ENCODE measurements at places on chromosomes 16 and 17.
A peak's percentile ranks its signal among the peaks of the same experiment; 100 is the strongest.

DNA sequence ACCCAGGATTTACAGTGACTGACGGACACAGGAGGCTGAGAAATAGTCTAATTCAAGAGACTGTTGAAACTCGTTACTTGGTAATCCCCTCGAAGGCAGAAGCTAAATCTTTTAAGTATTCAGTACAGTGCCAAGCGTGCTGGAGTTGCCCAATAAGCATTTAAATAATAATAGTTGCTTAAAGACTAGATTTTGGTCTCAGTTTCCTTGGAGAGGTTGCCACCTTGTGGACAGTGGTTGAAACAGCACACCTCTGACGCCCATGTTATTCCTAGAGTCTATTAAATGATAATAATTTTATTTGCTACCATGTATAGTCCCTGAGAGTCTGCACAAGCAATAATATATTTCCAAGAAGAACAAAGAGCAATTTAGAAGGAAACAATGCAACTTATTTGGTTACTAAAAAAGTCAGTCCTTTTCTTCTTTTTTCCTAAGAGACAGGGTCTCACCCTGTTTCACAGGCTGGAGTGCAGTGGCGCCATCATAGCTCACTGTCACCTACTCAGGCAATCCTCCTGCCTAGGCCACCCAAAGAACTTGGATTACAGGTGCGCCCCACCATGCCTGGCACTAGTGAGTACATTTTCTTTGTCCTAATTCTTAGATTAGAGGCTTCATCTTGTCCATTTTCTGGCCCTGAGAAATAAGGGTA is 138.0 kb upstream of the NUDT7 start:
- no peak overlapping the region for H3K27ac ChIP-seq
- H3K36me3 ChIP-seq = no peaks in the 10 kb centered on the region
- H3K27me3 ChIP-seq = peaks cover 13% of the 10 kb centered on the region

DNA sequence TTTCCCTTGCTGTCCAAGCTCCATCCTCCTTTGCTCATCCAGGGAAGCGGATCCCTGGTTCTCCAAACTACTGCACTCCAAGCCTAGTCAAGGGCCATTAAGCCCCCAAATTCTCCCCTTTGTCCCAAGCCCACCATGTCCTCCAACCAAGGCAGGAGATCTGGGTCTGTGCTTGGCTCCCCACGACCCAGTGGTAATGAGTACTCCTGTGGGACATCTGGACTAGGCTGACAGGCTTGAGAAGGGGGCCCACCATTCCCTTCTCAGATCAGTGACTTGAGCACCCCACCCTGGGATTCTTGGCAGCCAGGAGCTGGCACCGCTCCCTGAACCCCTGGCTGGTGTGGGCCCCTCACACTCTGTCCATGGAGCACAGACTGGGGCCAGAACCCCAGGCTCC is 17.1 kb downstream of the OSBPL7 start:
- no peaks in the 10 kb centered on the region for H3K36me3 ChIP-seq
- DNase-seq = no peak
- H3K4me1 ChIP-seq = no peaks in the 10 kb centered on the region

DNA sequence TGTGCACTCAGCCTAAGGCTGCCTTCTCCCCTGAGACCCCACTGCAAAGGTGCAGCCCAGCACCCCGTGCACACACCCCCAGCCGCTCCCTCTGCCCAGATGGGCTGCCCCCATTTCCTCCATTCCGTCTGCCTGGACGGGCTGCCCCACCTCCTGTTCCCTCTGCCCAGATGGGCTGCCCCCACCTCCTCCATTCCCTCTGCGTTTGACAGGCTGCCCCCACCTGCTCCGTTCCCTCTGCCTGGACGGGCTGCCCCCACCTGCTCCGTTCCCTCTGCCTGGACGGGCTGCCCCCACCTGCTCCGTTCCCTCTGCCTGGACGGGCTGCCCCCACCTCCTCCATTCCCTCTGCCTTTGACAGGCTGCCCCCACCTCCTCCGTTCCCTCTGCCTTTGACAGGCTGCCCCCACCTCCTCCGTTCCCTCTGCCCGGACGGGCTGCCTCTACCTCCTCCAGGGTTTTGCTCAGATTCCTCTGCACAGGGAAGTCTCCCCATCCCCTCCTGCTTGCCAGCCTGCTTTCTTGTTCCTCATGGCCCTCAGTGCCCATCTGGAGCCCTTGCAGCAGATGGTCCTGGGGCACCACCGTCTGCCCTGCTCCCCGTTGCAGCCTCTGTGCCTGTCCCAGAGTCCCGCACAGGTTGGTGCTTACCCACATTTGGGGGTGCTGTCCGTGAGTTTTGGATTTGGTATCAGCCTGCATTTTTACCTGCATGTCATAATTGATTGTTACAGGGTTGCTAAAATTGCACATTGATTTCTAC is 23.4 kb upstream of the IL17C start:
- no peak overlapping the region for H3K27ac ChIP-seq
- H3K4me3 ChIP-seq = no peak overlapping the region
- DNase-seq = no peak
- peaks cover 5% of the 10 kb centered on the region for H3K36me3 ChIP-seq
- H3K27me3 ChIP-seq = no peaks in the 10 kb centered on the region

DNA sequence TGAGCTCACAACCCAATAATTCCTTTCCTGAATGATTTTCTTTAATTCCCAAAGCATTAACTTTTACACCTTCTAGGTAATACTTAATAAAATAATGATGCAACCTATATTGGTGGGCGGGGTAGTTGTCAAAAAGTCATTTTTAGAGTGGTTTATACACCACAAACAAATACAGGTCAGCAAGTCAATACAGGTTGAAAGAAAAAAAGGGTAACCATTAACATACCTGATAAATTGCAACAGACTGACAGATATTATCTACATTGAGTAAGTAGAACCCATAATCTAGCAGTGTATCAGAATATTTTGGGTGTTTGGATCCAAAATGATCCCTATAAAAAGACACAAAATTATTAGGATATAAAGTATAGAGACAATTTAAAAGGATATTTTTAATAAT is 39.3 kb downstream of the CHCT1 start:
- no peaks in the 10 kb centered on the region for H3K27me3 ChIP-seq
- peaks cover 31% of the 10 kb centered on the region for H3K36me3 ChIP-seq
- H3K4me3 ChIP-seq = no peak overlapping the region
- no peaks in the 10 kb centered on the region for H3K4me1 ChIP-seq
- no peak for DNase-seq

DNA sequence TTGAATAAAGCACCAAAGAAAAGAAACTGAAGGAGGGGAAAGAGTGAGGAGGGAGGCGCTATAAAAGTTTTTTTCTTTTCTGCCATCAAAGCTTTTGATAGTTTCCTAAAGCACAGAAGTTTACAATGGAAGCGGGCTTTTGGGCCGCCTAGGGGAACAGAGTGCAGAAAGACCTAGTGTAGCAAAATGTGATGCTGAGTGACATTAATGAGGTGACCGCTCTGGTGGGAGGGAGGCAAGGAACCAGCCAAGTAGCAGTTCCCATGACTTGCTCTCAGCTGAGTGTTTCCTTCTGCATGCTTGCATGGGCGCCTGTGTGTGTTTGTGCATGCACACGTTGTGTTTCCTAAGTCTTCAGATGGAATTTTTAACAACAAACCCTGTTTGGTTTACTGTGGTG is 15.5 kb downstream of the MSI2 start:
- DNase-seq = no peak
- H3K27ac ChIP-seq = peak overlapping the region; percentile 84
- peak overlapping the region; percentile 73 for H3K4me3 ChIP-seq

- no peaks in the 10 kb centered on the region for H3K36me3 ChIP-seq
- peaks cover 35% of the 10 kb centered on the region for H3K27me3 ChIP-seq
- H3K4me3 ChIP-seq = no peak overlapping the region
- DNase-seq = no peak
- no peak overlapping the region for H3K27ac ChIP-seq
- peaks cover 23% of the 10 kb centered on the region for H3K4me1 ChIP-seq
Measured at GRCh38 chr17:78132084-78132676, 1.6 kb downstream of the TMC8 start.

- no peaks in the 10 kb centered on the region for H3K36me3 ChIP-seq
- H3K27ac ChIP-seq = no peak overlapping the region
- H3K4me3 ChIP-seq = peak overlapping the region; percentile 90
- no peaks in the 10 kb centered on the region for H3K27me3 ChIP-seq
- DNase-seq = no peak
Measured at GRCh38 chr17:82647593-82648164, 565 bp downstream of the WDR45B start.

DNA sequence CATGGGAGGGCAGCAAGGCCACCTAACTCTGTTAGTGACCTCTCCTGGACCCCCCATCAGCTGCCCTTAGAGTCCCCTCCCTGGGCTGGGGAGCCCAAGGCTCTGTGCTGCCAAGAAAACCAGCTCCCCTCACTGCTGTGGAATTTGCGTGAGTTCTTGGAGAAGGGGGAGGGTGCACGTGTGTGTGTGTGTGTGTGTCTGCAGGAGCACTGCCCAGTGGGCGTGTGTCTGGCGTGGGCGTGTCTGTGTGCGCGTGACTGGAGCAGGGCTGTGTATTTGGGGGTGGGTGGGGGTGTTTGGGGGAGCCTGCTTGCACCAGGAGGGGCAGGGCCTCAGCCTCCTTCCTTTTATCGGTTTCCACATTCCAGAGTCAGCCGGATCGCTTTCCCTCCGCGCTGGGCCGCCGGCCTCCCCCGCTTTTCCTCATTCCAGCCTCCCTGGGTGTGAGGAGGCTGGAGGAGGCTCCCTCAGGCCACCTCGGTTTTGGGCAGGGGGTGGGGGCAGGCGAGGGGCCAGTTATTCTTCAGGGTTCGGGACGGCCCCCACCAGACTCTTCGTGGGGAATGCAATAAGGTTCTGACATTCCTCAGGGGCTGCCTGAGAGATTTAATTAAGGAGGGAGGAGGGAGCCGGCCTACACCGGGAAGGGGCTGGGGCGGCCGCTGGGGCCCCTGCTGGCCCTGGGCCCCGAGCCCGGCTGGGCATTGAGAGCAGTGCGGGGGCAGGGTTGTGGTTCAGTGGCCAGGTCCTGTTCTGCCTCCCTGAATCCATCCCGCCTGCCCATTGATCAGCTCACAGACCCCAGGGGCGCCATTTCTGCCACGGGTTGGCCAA is 2.5 kb downstream of the VASN start:
- no peak overlapping the region for H3K4me3 ChIP-seq
- H3K4me1 ChIP-seq = peaks cover 8% of the 10 kb centered on the region
- no peak overlapping the region for H3K27ac ChIP-seq
- H3K27me3 ChIP-seq = peaks cover 11% of the 10 kb centered on the region

DNA sequence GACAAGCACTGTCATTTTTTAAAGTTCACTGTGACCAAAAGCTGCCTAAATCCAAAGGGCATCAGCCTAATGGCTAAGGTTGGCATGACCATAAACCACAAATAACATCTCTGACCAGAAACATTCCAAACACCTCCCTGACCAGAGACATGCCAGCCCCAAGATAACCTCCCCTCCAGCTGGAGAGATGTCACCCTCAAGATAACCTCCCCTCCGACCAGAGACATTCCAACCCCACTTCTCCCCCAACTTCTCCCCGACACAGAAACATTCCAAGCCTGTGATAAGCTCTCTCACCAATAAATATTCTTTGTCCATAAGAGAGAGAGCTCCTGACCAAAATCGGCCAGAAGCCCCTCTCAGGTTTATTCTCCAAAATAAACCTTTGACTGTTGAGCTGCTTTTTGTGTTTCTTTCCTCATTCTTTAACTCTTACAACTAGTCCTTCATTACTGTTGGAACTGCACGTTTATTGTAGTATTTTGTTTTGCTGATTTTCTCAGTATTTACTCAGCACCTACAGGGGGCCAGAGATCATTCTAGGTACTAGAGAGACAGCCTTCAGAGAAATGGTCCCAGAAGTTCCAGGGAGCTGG is 325.6 kb downstream of the SLC39A11 start:
- H3K36me3 ChIP-seq = peaks cover 12% of the 10 kb centered on the region
- DNase-seq = no peak
- no peak overlapping the region for H3K27ac ChIP-seq

GRCh38 chr16:88811769-88812512 is at the start of gene APRT:
TSS of gene APRT (minus strand) at chr16:88811928. CDS start at chr16:88811899, 29 bp downstream.
- peaks cover 16% of the 10 kb centered on the region for H3K27me3 ChIP-seq
- H3K27ac ChIP-seq = peak within 1 kb of the TSS; percentile 96
- DNase-seq = peak; percentile 98
- no peaks in the 10 kb centered on the region for H3K36me3 ChIP-seq
- H3K4me1 ChIP-seq = peaks cover 26% of the 10 kb centered on the region

DNA sequence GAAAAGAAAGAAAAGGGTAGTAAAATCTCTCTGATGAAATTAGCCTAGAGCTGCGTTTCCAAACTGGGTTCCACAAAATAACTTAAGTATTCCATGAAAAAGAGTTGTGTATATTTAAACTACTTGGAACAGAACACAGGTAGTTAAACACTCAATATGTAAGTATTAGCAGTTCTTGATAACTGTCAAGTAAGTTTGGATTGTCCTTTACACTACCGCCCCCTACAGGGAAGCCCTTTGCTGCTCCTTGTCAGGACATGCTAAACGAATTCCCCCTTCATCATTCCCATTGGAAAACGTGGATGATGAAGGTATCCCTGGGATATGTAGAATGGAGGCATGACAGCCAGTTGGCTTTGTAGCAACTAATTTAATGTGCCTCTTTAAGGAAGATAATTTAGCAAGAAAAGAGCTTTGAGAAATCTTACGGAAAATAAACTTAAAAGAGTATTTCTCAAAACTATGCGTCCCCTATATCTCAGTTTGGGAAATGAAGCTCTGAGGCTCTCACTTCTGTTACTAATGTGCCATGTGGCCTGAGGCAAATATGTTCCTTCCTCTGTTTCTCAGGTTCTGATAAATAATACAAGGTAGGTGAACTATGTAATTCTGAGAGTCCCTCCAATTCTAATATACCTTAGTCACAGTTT is 18.8 kb downstream of the NCBP3 start:
- peak; percentile 59 for DNase-seq
- H3K36me3 ChIP-seq = no peaks in the 10 kb centered on the region
- H3K4me3 ChIP-seq = no peak overlapping the region
- no peaks in the 10 kb centered on the region for H3K4me1 ChIP-seq

DNA sequence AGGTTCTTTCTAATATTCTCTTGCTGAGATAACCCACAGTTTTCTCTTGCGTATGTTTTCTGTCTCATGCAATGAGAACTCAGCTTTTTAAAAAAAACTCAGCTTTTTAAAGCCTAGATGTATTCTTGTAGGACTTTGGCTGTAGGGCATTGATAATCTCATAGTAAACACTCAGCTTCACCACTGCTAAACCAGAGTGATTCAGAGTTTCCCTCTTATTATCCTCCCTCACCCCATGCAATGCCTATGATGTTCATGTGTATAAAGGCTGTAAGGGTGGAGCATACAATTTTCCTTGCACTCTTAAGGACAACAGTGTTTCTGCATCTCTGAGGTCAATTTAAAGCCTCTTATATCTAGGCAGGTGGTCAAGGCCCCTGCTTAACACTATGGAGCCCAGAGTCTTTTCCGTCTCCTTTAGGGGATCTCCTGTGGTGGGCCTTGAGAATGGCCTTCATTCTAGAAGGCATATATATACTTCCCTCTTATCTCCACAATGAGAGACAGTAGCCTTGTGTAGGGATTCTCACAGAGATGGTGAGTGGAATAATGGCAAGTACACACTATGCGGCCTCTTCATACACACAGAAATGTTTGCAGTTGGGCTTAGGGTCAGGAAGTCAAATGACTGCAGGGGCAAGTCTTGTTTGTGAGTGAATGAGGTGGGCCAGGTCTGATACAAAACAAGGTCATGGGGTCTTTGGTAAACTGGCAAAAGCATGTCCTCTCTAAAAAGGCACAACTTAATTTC is 279.6 kb downstream of the HS3ST3A1 start:
- H3K36me3 ChIP-seq = no peaks in the 10 kb centered on the region
- DNase-seq = no peak
- H3K27me3 ChIP-seq = no peaks in the 10 kb centered on the region
- H3K4me1 ChIP-seq = peaks cover 12% of the 10 kb centered on the region

- H3K27me3 ChIP-seq = no peaks in the 10 kb centered on the region
- H3K27ac ChIP-seq = peak overlapping the region; percentile 17
- H3K4me1 ChIP-seq = no peaks in the 10 kb centered on the region
- H3K36me3 ChIP-seq = peaks cover 11% of the 10 kb centered on the region
Measured at GRCh38 chr17:4667166-4667565, 25.7 kb upstream of the ALOX15 start.
